Ureter (tissue), 1 donor: ENCODE measurements at places on chromosomes 2 and 18.

- no peak for DNase-seq
Measured at GRCh38 chr2:17805166-17805565, 11.1 kb upstream of the MSGN1 start.

DNA sequence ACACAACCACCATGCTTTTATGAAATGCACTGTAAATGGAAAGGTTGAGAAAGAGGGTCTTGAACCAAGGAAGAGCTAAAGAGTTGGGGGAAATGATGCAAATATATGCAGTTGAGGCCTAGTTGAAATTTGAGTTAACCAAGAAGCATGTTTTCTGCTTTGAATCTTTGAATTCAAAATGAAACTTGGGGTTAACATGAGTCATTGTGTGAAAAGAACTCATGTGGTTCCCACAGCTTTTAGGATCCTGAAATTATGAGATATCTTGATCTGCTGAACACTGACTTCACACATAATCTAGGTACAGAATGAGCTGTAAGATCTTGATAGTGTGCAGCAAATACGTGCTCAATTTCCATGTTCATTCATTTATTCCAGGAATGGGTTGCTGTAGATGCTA lies 422.9 kb upstream of the TRIB2 start:
- no peak for DNase-seq

GRCh38 chr2:14867853-14868252 lies 235.3 kb downstream of the LRATD1 start:
- DNase-seq, result no peak

GRCh38 chr2:33274524-33274923 lies 201.9 kb upstream of the RASGRP3 start:
- no peak for DNase-seq

- no peak for DNase-seq
Measured at GRCh38 chr2:161983866-161984265, 90.1 kb downstream of the DPP4 start.

DNA sequence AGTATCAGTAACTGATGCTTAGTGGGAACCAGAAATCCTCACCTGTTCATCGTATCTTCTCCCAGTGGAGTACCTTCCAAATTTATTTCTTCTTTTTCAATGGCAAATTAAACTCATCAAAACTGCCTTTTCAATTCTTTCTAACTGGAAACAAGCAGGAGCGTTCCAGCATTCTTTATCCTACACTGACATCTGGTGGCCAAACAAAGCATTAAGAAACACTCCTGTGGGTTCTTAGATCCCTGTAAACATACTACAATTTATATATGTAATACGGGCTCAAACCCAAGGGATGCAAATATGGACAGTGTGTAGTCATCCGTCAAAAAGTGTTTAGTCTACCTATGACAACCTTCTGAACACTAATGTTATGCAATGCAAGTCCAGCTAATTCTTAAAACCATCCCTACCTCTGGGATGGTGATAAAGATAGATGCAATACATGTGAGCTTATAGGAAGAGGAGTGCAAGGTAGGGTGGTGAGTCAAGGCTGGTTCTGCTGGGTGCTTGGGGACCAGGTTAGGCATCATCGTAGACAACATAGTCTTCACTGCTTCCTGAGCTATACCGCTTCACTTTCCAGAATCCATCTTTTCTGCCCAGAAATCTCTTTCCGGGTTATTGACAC lies 375.0 kb downstream of the CTNNA2 start:
- no peak for DNase-seq

DNA sequence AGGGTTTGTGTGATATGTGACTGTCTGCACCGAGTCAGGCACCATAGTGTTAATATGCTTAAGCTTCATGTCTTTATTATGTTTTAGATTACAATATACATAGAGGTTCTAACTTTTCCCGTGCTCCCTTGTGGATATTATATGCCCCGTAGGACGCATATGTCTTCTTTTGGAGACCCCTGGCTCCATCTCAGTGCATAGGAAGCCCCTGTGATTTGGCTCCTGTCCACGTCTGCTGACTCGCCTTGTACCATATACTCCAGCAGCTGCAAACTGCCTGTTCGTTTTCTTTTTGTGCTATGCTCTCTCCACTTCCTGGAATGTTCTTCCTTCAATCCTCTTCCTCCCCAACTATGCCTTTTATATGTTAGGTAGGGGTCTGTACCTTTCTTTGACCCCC lies 110.9 kb downstream of the PTRHD1 start:
- DNase-seq, result no peak

DNA sequence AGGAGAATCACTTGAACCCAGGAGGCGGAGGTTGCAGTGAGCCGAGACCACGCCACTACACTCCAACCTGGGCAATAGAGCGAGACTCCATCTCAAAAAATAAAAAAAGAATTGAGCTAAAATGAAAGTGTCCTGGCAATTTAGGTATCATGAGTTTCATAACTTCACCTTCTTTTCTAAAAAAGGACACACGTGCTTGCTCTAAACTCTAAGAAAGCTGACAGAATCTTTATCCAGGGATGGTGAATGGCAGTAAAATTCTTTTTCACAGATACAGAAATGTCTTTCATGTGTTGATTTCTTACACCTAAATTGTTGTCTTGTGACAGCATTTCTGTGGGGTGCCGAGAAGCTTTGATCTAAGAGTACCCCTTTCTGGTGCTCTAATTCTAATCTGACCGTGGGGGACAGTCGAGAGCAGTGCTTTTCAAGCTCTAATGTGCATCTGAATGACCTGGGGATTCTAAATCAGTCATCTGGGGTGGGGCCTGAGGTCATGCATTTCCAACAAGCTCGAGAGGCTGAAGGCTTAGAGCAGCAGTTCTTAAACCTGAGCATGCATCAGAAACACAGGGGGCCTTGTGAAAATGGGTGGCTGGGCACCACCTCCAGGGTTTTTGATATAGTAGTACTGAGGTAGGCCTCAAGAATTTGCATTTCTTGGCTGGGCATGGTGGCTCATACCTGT lies 42.1 kb upstream of the REL start:
- no peak for DNase-seq

GRCh38 chr18:11736656-11737055 lies 47.6 kb downstream of the GNAL start:
- DNase-seq, result no peak

DNA sequence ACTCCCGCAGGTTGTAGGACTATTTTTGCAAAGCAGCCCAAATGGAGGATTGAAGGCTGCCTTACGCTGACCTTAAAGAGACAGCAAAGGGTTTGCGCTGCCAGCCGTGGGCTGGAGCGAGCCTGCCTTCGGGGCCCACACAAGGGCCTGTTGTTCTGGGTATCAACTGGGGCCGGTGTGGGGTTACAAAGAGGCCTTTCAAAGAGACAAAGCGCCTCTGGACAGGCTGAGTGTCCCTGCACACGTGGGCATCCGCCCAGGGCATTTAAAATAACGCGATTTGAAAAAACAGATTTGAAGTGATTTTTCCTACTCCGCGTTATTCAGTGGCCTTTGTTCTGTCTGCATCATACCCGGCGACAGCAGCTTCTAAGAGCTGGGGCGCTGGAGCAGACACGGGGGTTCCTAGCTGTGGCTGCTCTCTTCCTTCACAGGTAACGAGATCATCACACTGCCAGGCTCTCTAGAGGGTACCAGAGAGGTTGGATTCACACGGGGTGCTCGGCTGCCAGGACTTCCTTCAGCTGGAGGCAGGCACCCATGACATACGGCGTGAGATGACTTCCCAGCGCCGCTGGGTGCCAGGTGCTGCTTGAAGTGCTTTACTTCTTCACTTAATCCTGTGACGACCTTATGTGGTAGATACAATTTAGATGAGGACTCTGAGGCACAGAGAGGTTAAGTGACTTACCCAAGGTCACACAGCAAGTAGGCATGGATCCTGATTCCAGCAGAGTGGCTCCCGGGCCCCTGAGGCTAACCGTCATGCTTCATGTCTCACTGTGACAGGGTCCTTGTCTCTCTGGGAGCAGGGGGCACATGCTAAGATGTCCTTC lies 32.2 kb downstream of the MAL start:
- DNase-seq, result no peak

GRCh38 chr2:62412347-62412742 lies 93.7 kb downstream of the TMEM17 start:
- DNase-seq, result no peak

DNA sequence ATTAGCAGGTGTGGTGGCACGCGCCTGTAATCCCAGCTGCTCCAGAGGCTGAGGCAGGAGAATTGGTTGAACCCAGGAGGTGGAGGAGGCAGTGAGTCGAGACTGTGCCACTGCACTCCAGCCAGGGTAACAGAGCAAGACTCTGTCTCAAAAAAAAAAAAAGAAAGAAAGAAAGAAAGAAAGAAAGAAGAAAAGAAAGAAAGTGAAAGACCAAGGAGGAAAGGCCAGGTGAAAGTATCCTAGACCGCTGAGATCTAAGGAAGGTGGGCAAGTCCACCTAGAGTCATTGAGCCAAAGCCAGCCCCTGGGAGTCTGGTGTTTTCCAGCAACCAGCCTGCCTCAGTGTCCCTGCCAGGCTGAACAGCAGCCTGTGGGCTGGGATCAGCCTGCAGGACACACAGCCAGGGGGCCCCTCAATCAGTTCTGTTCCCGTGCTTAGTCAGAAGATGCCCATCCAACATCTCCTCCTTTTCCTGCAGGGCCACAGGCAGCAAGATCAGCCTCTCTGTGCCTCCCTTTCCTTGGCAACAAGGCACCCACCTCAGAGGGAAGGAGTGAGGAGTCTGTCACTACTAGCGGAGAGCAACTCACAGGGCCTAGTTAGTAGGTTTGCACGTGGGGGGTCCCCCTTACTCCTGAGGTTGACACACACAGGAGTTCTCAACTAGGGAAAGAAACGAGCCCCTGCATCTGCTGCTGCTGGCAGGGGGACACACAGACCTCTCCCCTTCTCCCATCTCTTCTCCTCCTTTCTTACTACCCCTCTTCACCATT lies 64.1 kb downstream of the SMAD7 start:
- no peak for DNase-seq

GRCh38 chr18:12119358-12119757 lies 25.7 kb downstream of the ANKRD62 start:
- DNase-seq, result no peak

DNA sequence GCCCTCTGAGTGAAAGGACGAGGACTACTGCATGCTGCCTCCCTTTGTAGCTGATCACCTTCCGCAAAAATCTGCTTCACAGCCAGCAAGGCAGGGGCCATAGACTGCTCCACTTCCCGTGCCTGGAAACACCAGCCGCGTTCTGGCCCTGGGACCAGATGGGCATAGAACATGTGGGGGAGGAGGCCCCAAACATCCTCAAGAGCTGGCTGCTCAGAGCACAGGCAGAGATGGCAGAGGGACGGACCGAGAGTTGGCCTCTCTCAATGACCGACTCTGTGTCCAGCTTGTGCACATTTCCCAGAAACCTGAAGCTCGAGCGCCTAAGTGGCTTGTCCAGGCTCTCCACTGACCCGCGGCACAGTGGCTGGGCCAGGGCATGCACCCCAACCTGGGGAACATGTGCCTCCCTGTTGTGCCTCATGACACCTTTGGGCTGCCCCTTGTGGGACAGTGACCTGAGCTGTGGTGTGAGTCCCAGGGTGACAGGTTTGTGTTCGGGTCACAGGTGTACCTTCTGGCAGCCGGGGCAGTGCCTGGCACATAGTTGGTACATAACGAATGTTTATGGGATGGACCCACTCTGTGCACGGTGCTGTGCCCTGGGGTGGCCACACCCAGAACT lies 9.1 kb downstream of the KCNF1 start:
- DNase-seq, result no peak

DNA sequence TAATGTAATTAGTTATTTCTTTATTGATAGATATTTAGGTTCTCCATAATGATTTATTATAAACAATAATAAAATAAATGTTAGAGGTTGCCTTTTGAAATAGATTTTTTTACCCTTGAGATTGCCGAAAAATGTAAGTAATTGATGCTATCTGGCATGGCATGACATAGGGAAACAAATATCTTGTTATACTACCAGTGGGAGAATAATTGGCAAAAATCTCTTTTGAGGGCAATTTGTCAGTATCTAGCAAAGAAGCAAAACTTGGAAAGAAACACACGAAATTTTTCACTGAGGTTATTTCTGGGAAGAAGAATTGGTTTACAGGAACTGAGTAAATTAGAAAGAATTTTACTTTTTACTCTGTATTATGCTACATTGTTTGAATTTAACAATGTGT lies 547.2 kb upstream of the SETBP1 start:
- DNase-seq, result no peak

DNA sequence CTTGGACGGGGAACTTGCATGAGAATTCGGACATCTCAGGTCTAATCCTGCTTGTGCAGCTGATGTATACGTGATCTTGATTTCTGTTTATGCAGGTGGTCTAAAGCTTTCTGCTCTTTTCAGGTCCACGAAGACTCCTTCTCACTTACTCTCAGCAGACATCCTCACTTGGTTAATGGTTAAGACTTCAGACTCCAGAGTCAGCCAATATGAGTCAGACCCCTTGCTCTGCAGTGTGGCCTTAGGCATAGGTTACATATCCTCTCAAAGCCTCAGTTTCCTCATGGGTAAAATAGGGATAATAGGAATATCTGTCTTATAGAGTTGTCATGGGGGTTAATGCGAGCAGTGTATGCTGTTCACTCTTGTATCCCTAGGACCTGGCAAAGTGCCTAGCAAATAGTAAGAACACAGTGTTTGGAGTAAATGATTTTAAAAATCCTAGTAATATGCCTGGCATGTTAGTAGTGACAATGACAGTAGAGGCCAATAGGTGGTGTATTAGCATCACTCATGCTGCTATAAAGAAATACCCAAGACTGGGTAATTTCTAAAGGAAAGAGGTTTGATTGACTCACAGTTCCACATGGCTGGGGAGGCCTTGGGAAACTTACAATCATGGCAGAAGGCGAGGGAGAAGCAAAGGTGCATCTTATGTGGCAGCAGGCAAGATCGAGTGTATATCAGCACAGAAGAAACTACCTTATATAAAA lies 42.3 kb downstream of the XRCC5 start:
- no peak for DNase-seq

DNA sequence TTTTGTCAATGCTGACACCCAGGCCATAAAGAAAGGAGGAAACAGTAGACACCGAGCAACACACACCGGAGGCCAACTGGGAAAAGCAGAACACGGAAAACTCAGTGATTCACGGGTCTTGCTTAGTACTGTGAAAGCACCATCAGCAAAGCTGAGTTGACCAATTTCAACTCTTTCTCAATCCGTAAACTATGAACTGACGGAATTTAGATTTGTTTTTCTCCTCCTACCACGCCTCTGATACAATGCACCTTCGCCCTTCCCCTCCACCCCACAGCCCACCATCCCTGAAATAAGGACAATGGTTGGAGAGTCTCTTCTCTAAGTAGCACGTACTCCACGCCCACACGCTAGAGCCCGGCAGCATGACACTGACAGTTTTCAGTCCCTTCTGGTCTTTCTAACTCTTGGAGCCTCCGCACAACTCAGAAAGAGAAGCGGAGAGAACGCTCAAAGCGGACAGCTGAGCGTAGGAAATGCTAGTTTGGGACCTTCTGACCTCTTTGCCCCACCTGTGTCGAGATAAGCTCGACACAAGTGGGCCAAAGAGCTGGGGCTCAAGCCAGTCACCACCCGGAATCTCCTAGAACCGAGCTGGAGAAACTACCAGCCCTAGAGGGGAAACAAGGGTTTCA lies 669 bp downstream of the LNPK start:
- DNase-seq, result no peak

DNA sequence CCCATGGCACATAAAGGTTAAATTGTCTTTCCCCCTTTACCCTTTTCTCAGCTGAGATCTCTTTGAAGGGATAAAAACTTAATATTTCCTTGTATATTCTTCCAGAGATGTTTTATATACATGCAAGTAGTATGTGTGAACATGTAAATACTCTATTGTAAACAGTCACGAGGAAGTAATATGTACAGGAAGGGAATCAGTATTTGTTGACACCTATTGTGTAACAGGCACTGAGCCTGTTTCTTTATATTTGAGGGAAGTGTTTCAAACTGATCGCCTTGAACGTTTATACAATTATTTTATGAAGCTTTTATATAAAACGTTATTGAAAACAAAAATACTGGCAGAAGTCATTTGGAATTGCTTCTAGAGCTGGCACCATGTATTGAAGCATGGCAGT lies 13.2 kb downstream of the RALBP1 start:
- no peak for DNase-seq
